ENCODE measurements at places on chromosomes 2 and 18.
A peak's percentile ranks its signal among the peaks of the same experiment; 100 is the strongest.

GRCh38 chr2:8122520-8122919, 559.3 kb upstream of the ID2 start:
- DNase-seq, result no peak

DNA sequence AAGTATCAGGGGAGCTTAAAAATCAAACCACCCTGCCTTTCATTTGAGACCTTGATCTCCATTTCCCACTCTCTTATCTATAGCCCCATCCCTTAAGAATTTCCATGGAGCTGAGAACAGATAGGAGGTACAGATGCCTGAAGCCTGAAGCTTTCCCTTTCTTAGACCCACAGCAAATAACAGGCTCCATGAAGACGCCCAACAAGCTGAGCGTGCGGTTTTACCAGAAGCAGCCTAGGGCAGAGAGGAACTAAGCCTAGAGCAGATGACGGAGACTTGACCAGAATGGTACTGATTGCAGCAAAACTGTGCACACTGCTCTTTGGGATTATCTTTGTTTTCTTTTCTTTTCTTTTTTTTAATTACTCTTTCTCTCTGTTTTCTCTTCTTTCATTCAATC, 1.7 kb upstream of the ERBB4 start:
- no peak for DNase-seq

DNA sequence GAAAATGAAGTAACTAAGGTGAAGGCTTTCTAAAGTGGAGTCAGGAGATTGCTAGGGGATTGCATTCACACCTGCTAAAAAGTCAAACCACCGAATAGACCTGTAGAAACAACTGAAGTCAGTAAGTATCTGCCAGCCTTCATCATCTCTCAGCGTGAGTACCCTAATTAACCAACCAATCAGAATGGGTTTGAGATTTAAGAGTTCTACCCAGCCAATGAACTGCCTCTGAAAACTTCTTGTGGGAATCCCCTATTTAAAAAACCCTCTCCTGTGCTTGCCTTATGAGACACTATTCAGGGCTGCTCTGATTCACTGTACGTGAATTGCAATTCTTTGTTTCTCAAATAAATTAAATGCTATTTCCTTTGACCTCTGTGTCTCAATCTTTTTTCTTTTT, 3.4 kb upstream of the FAM161A start:
- DNase-seq, result no peak

DNA sequence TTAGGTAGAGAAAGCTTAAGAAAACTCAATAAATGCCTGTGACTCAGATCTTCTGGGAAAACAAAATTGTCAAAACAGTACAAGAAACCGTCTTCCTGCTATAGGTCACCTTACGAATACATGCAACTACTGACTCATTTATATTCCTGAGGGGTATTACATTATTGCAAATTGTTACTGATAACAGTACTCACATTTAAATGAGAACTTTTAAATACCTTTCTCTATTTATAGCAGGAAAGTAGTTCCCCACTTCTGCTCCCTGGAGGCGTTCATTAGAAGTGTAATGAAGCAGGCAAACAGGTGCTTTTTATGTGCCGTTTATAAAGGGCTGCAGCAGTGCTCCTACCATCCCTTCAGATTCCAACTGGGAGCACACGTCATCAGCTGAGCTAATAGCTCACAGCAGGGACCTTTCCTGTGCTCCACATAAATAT, 65.1 kb upstream of the RPRM start:
- DNase-seq, result peak; percentile 38

- no peak for DNase-seq
Observed at GRCh38 chr18:31941010-31941809, 1.7 kb downstream of the TRAPPC8 start.

GRCh38 chr2:143974262-143974661, 545.7 kb downstream of the ZEB2 start:
- DNase-seq, result peak; percentile 20

GRCh38 chr2:44940732-44941464, 604 bp upstream of the SIX3 start:
- DNase-seq, result no peak

GRCh38 chr2:132374551-132374950, 42.1 kb upstream of the GPR39 start:
- no peak for DNase-seq

DNA sequence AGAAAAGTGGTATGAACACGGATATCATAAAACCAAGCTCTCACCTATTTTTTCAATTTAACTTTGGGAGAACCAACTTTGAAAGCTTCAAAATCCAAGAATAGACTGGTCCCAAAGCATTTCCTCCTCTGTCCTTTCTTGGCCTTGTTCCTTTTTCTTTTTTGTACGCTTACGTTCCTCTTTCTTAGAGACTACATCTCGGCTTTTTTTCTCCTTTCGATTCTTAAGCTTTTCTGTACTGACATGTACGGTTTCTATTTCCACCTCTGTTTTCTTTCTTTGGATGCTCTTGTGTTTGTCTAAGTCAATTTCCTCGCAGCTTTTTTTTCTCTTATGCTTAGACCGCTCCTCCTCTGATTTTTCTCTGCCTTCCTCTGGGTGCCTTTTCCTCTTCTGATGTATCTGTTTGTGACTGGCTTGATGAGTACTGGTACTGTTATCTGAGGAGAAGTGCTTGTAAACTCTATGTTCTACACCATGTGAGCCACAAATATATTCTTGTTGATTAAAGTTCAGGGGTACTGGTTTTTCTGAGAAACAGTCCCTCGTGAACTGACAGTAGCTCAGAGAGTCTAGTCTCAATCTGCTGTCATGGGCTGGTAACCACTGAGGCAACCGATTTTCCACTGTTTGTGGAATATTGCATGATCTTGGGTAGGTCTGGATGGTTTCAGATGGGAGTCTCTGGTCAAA, 11.5 kb upstream of the RNU2-63P start:
- DNase-seq, result no peak

DNA sequence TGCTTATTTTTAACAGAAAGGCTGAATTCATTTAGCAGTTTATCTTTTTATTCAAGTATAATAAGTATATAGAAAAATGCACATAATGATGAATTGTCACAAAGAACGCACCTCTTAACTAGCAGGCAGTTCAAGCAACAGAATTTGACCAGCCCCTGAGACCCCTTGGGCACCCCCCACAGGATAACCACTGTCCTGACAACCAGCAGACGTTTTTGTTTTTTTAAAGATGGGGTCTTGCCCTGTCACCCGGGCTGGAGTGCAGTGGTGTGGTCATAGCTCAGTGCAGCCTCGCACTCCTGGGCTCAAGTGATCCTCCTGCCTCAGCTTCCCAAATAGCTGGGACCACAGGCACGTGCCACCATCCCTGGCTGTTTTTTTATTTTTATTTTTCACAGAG, 14.0 kb downstream of the PRELID3A start:
- no peak for DNase-seq

All from MCF 10A (cell line).